GM04503 (cell line): ENCODE measurements at places on chromosomes 1 and 21.

DNA sequence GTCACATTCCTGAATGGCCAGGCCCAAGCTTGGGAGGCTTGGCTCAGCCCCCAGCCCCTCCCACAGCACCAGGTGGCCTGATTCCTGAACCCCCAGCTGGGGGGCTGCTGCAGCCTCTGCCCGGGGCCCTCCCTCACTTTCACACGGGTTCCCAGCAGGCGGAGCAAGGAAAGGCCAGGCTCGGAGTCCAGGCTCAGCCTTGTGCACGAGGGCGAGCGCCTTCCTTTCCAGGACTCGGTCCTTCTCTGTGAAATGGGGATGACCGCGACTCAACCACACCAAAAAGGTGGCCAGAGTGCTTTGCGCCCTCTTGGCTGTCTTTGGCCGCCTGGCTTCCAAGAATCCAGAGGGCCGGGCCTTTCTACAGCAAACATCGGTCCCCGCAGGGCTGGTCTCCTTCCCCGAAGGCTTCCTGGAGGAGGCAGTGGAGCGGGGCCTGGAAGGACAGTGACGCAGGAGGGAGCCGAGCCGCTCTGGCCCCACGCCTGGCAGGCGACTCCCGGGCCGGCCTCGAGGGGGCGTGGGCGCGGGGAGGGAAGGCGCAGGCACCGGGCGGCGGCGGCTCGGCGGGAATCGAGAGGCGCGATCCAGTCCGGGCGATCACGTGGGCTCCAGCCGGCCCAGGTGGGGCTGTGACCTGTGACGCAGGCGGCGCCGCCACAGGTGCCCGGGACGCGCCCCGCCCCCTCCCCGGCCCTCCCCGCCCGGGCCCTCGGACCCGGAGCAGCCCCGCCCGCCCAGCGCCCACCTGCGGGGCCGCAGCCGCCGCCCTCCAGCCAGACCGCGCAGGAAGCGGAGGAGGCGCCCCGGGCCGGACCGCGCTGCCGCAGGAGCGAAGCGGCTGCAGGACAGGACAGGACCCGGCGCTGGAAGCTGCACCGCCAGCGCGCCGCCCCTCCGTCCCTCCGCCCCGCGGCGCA is at the start of gene ARHGEF16:
Gene ARHGEF16, plus strand, starts transcription at position 775 of the 920 bp plus-strand sequence. CDS start 8,420 bp downstream, outside the sequence.
- no peak for DNase-seq

GRCh38 chr1:212234431-212235395 is 50.5 kb upstream of the PPP2R5A start:
- peak; percentile 89 for DNase-seq

DNA sequence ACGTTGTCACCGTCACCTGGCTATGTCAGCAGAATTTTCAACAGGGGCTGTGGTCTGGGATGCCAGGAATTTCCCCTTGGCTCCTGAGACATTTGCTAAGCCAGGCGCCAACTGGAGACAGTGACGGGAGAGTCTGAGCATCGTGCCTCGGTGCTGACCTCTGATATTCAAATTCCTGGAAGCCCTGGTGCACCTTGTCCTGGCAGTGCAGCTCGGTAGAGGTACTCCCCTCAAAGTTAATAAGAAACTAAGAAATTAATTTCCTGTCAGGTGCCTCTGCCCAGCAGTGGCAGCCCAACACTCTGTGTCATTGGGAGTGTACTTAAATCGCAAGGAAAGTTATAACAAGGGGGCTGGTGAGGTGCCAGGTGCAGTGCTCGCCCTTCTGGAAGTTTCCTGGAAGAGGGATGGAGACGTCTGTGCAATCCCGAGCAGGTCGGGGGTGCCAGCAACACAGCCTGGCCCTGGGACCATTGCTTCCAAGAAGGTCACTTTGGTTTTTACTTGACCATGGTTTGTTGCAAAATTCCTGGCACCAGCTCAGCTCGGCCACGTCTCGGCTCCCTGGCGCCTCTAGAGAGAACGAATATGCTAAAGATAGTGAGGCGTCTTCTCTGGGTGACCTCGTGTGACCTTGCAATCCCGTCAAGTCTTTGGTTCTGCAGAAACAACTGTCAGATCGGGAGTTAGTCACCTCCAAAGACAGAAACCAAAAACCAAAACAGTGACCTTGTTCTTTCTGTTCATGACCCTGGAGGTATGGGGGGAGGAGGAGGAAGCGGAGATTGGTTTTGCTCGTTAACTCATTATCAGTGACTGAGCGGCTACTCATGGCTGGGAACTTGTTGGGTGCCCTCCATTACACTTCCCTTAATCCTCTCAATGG is 149.5 kb upstream of the VAMP3 start:
- no peak for DNase-seq

DNA sequence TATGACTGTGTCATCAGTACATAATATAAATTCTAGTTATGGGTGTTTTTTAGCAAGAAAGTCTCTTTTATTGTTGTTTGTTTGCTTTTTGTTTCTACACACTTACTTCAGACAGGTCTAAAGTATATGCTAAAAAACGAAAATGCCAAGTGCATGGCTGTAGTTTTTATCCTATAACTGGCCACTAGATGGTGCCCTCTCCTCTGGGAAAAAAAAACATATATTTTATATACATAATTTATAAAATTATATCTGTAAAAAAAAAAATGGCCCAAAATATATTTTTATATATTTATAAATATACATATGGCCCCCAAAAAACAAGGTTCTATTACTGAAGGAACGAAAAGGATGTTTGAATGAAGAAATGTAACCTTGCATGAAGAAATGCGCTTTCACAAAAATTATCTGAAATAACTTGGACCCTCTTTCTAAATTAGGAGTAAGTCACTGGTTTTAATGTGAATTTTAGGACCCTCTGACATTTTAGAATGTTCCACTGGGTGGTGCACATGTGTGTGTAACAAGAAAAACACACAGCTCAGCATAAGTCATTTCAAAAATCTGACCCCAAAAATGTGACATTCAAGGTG is 93.5 kb downstream of the TTLL7 start:
- DNase-seq = no peak

- DNase-seq = no peak
Measured at GRCh38 chr1:47755101-47755990, 241.8 kb downstream of the TRABD2B start.

DNA sequence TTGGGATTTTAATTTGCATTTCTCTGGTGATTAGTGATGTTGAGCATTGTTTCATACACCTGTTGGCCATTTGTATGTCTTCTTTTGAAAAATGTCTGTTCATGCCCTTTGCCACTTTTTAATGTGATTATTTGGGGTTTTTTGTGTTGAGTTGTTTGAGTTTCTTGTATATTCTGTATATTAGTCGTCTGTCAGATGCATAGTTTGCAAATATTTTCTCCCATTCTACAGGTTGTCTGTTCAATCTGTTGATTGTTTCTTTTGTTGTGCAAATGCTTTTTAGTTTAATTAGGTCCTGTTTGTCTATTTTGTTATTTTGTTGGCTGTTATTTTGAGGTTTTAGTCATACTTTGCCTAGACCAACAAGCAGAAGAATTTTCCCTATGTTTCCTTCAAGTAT is 164.0 kb upstream of the CXADR start:
- no peak for DNase-seq

GRCh38 chr1:38834221-38834782 is 25.3 kb downstream of the RRAGC start:
- DNase-seq = no peak

DNA sequence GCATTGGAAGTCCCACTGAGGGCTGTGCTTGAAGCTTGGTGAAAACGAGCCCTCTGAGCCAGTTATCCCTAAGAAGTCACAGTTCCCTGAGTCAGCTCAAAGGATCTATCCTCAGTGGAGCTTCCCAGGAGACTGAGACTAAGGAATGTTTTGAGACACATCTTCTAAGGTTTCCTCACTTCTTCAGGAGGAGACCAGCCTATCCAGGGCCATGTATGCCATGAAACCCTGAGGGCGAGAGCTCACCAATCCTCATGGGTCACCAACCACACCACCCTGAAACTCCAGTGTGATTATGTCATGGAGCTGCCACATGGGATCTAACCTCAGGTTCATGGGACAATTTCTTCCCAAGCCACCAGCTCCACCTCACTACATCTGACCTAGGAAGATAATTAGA is 7.6 kb upstream of the TIE1 start:
- DNase-seq = no peak

- DNase-seq = no peak
Measured at GRCh38 chr1:106222403-106222802, 834.1 kb upstream of the PRMT6 start.

DNA sequence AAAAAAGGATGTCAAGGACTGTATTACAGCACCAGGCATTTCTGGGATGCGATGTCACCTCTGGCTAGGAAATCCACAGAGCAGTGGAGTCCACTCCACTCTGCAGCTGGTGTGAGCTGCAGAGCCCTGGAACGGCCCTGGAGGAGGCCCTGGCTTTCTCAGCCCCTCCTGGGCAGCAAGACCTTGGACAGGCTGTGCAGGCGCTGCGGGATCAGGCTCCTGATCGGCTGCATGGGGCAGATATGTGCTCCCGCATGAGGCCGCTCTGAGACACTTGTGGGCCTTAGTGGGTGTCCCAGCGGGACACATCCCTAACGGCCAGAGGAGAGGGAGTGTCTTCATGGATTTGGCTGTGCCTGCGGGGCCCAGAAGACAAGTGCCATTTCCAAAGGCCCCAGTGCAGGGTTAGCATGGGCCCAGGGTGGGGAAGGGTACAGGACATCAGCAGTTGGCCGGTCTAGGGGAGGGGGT is 6.2 kb downstream of the DNMT3L start:
- DNase-seq = no peak

- DNase-seq = no peak
Measured at GRCh38 chr1:218810306-218810705, 363.4 kb upstream of the LYPLAL1 start.

DNA sequence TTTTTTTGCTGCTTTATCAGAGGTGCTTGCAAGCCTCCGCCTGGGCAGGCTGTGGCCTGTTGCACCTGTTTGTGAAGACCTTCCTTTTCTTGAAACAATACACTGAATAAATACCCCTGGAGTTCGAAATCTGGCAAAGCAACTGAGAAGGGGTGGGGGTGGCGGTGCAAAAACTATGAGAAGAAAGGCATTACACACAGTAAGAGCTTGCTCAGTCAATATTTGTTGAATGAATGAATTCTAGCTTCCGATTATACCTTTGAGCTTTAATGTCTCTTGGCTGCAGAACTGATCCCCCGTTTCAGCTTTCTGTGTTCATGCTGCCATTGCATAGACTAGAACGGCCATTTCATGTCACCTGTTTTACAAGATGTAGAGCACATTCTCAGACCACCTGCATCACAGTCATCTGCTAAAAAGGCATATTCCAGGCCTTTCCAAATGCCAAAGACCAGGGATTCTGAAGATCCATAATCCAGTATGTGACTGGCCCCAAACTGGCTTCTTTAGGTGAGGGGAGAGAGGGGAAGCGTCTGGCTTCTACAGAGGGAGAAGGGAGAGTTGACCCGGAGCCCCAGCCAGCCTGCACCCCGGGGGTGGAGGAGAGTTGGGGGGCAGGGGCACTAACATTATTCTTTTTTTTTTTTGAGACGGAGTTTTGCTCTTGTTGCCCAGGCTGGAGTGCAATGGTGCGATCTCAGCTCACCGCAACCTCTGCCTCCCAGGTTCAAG is 111.5 kb downstream of the ETS2 start:
- no peak for DNase-seq

GRCh38 chr21:40688106-40688864 is 158.7 kb downstream of the DSCAM start:
- DNase-seq = no peak

DNA sequence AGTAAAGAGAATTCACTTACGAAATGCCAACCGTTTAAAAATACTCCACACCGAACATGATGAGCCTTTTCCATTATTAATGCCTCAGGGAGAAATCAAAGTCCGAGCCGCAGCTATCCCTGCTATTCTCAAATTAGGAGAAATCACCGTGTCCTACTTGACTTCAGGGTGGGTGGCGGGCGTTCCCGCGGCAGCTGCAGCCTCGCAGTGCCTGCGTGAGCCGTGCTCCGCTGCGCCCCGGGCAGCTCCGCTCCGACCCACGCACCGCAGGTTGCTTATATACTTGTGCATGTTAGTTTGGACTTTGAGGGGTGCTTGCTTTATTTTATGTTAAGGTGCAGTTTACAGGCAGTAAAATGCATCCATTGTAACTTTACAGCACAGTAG is 35.6 kb upstream of the PCBP3 start:
- DNase-seq = no peak

- DNase-seq = no peak
Measured at GRCh38 chr1:93598396-93598795, 83.2 kb downstream of the BCAR3 start.

GRCh38 chr1:15543251-15543588 is 16.6 kb downstream of the DNAJC16 start:
- no peak for DNase-seq

GRCh38 chr1:227234998-227235405 is 83.3 kb downstream of the CDC42BPA start:
- DNase-seq = peak; percentile 21

DNA sequence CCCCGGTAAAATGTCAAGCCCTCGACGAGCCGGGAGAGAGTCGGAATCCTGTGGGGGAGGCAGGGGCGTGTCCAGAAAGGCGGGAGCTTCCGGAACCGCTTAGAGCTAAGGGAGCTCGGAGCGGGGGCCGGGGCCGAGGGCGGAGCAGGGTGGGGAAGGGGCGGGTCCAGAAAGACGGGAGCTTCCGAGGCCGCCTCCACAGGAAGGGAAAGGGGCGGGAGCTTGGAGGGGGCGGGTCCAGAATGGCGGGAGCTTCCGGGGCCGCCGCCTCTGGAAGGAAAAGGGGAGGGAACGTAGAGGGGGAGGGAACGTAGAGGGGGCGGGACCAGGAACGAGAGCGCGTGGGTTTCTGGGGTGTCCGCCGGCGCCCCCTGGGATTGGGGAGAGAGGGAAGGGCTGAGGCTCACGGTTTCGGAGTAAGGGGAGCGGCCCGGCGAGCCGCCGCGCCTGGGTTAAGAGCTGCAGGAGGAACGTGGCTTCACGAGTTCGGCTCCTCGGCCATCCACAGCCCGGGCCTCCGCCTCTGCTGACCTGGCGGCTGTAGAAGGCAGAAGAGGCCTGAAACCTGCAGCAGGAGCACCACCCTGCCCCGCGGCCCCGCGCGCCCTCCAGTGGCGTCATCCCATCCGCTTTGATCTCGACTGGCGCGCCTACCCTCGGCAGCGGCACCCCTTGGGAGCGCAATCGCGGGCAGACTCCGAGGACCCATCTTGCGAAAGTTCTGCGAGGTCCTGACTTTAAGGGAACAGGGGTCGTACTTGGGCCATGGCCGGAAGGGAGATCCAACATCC is 23.0 kb upstream of the HPDL start:
- DNase-seq = peak; percentile 81

DNA sequence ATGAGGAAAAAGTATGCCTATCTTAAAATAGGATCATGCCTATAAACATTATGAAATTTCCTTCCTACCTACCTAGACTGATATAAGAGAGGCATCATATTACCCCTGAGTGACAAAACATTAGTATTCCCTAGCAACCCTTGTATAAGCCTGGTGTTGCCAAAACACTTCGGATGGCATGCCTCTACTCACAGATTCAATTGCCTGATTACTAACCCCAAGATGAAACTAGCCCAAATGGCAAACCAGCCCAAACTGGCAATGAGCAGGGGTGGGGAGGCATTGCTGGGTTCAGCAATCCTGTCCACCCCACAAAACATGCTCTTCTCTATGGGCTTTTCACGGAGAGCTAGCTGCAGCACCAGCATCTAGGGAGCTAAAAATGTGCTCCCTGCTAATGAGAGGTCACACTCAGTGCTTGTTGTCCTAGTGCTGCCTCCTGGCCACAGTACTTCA is 13.9 kb downstream of the PALMD start:
- no peak for DNase-seq
